ENCODE measurements at places on chromosomes 3 and 15. TPM values are rescaled to one million over a fixed set of nuclear protein-coding genes. Genes with fewer than 3 reads are reported as not detected.

- H3K27me3 ChIP-seq = no peaks in the 10 kb centered on the region
- no peak overlapping the region for H3K4me3 ChIP-seq
- no peaks in the 10 kb centered on the region for H3K4me1 ChIP-seq
- no peak overlapping the region for H3K27ac ChIP-seq
- DNase-seq = no peak
Measured at GRCh38 chr3:45817831-45818522, 21.6 kb upstream of the SLC6A20 start.

- H3K27ac ChIP-seq = peak overlapping the region; percentile 86
- H3K4me1 ChIP-seq = peaks cover 32% of the 10 kb centered on the region
- DNase-seq = no peak
Measured at GRCh38 chr3:134407239-134407625, 33.0 kb upstream of the AMOTL2 start.

DNA sequence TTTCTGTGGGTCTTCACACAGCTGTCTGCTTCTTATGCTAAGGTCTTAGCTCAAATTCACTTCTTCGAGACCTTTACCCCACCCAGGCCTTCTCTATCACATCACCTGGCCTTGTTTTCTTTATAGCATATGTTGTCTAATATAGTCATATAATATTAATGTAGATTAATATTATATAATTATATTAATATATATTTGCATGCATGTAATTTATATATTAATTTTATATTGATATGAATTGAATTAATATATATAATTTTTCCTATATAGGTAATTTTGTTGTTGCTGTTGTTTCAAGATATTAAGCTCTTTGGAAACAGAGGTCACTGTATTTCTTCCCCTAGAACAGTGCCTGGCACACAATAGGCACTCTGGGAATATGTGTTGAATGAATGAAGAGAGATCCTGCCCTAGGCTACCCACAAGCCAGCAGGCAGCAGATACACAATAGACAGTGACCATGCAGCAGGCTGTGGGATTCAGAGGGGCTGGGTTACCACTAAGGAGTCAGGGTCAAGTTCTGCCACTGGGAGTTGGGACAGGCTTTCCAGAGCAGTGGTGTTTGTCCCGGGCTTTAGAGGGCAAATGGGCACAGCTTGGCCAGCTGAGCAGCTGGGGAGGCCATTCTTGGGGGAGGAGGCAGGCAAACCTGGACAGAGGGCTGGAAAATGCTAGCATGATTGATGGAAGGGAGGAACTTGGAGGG, 126.3 kb downstream of the DNAJB8 start:
- H3K4me1 ChIP-seq = peaks cover 33% of the 10 kb centered on the region
- peaks cover 6% of the 10 kb centered on the region for H3K27me3 ChIP-seq

DNA sequence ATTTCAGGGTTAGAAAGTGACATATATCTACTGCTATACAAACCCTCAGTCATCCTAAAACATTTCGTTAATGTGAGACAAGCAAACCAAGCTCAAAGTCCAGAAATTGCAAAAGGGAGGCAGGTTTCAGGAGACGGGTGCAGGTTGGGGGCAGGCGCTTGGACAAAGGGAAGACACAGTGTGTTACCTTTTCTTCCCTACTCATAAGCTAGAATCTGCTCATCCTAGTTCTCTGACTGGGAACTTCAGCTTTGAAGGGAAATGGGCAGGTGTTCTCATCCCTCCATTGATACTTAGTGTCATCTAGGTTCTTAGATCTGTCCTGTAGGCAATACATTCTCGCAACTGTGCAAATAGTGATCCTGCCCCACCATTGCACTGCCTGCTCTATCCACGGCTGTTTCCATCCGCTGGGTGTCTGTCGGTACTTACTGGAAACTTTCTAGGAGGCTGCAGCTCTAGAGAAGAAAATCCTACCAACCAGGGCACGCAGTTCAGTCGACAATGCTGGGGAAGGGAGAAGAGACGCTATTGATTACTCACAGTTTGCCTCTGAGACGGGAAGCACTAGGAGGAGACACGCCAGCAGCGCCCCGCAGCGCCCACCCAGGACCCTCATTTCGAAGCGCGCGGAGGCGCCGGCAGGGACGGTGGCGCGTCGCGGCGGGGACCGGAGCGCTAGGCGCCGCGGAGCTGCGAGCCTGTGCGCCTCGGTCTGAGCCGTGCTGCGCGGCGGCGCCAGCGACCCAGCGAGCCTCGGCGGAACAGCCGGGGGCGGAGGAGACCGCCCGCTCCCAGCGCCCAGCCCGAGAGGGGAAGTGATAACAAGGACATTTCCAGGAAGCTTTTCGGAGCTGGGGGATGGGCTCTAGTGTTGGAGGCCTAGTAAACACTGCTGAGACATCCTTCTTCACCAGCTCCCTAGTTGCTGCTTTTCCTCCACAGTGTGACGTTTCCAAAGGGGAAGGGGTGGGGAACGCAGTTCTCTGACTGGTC, at the start of gene PROS1:
Gene PROS1, minus strand, starts transcription at position 766 of the 996 bp plus-strand sequence. Its CDS starts 147 bp downstream, at position 619.
- peak; percentile 75 for DNase-seq
- H3K36me3 ChIP-seq = no peaks in the 10 kb centered on the region
- peaks cover 3% of the 10 kb centered on the region for H3K4me1 ChIP-seq
- peak within 1 kb of the TSS; percentile 93 for H3K4me3 ChIP-seq

DNA sequence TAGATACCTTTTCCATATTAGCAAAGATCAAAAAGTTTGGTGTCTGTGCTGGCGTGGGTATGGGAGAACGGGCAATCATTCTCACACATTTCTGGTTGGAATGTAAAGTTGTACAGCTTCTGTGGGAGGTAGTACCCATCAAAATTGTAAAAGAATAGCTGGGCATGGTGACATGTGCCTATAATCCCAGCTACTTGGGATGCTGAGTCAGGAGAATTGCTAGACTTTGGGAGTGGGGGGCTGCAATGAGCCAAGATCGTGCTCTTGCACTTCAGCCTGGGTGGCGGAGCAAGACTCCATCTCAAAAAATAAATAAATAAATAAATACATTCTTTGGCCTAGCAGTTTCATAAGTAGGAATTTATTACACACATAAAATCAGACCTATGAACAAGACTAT, 22.9 kb downstream of the LCTL start:
- no peak overlapping the region for H3K27ac ChIP-seq
- H3K4me1 ChIP-seq = no peaks in the 10 kb centered on the region

DNA sequence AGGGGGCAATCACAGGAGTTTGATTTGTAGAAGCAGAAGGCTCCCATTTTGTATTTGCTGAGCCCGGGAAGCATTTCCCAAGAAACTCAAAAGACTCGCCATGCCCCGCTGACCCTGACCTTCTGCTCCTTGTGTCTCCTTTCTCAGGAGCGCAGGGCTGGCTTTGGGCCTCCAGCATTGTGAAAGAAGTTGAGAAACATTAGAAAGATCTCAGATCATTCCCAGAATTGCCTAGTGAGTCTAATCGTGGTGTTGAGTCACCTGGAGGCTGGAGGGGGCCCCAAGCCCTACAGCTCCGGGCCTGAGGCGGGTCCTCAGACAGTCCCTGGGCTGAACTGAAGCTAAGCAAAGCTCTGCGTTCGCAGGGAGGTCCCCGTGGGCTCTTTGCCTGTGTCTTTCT, 10.9 kb upstream of the PIGZ start:
- peaks cover 5% of the 10 kb centered on the region for H3K27me3 ChIP-seq
- peaks cover 15% of the 10 kb centered on the region for H3K36me3 ChIP-seq
- DNase-seq = no peak
- no peak overlapping the region for H3K27ac ChIP-seq
- H3K4me3 ChIP-seq = no peak overlapping the region

- no peaks in the 10 kb centered on the region for H3K36me3 ChIP-seq
- no peak overlapping the region for H3K4me3 ChIP-seq
- no peak for DNase-seq
- no peak overlapping the region for H3K27ac ChIP-seq
- peaks cover 13% of the 10 kb centered on the region for H3K4me1 ChIP-seq
Measured at GRCh38 chr3:157127831-157128767, 31.8 kb downstream of the CCNL1 start.

GRCh38 chr3:127565711-127566110, 24.8 kb downstream of the TPRA1 start:
- no peak for DNase-seq
- no peaks in the 10 kb centered on the region for H3K36me3 ChIP-seq
- no peak overlapping the region for H3K27ac ChIP-seq
- H3K4me1 ChIP-seq = peaks cover 33% of the 10 kb centered on the region
- H3K27me3 ChIP-seq = peaks cover 6% of the 10 kb centered on the region
- H3K4me3 ChIP-seq = no peak overlapping the region

GRCh38 chr3:70247955-70248354, 64.5 kb downstream of the MDFIC2 start:
- DNase-seq = no peak
- H3K4me1 ChIP-seq = no peaks in the 10 kb centered on the region
- no peaks in the 10 kb centered on the region for H3K27me3 ChIP-seq
- H3K27ac ChIP-seq = no peak overlapping the region

DNA sequence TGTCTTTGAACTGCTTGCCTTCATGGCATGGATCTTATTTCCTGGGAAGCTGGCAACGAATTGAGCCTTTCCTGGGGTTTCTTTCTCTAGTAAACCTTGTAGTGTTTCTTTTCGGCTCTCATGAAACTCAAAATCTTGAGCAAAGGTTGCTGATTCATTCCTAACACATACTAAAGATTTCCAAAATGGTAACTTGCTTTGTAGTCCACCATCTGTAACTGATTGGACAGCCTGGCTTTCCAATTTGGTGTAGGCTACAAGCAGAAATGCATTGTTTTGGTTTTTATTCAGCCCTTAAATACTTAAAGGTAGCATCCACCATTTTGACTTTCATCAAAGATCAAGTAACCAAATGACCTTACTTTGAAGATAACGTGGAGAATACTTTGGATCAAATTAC, 38.1 kb downstream of the LRTM1 start:
- DNase-seq = no peak
- H3K36me3 ChIP-seq = no peaks in the 10 kb centered on the region
- no peaks in the 10 kb centered on the region for H3K4me1 ChIP-seq
- H3K27me3 ChIP-seq = peaks cover 2% of the 10 kb centered on the region
- H3K27ac ChIP-seq = no peak overlapping the region

- no peak overlapping the region for H3K27ac ChIP-seq
- DNase-seq = no peak
- peaks cover 16% of the 10 kb centered on the region for H3K4me1 ChIP-seq
- no peak overlapping the region for H3K4me3 ChIP-seq
Measured at GRCh38 chr15:33500432-33501195, 189.8 kb downstream of the RYR3 start.

DNA sequence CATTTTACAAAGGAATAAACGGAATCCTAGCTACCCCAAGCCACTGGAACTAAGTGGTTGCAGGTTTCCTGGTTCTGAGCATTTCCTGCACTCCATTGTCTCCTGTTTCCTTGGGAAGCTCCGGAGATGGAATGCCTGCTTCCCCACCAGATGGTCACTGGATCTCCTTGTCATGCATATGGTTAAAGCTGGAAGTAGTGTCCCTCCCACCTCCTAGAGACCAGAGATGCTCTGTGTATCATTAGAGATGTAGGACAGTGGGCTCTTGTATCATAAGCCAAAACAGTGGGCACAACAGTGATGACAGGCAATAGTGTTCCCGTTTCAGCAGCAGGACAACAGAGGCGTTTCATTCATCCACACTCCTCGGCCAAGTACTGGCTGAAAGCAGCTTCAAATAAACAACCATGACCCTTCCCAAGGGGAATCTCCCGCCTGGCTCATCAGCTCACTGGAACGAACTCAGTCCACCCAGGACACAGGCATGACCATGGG, 136.2 kb upstream of the EIF1B start:
- no peak overlapping the region for H3K4me3 ChIP-seq
- peak; percentile 49 for DNase-seq
- H3K27ac ChIP-seq = peak overlapping the region; percentile 75
- H3K36me3 ChIP-seq = peaks cover 4% of the 10 kb centered on the region
- peaks cover 5% of the 10 kb centered on the region for H3K27me3 ChIP-seq

The TJP1 gene
- 129 TPM for total RNA-seq

The SLC38A3 gene
- total RNA-seq = not detected

Data from glutamatergic neuron (in vitro differentiated cells).